ENCODE measurements at places on chromosomes 7 and 10.

- DNase-seq, result no peak
These were observed 65.4 kb downstream of the FANK1 start for GRCh38 chr10:125961743-125962142.

DNA sequence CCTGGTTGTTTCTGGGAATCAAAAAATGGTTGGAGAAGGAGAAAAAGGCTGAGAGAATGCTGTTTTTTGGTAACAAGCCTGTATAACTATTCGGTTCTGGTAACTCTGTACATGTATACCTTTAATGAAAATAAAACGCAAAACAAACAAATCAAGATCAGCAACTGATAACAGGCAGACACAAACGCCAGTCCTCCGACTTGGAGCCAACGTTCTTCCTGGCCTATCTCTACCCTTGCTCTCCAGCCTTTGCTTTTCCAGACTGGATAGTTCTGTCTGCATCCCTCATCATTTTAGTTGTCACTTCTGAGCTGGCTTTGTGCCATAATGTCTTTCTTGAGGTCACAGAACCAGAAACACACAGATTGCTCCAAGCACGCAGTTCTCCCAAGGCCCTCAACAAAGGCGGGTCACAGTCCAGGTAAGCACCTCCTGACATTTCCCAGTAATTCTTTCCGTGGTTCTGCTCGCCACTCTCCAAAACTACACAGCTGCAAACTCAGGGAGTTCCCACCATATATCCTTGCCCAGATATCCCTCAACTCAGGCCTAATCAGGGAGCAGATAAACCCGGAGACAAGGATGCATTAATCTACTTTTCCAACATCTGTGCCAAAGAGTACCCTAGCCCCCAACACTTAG is 20.2 kb downstream of the HIP1 start:
- no peak for DNase-seq

DNA sequence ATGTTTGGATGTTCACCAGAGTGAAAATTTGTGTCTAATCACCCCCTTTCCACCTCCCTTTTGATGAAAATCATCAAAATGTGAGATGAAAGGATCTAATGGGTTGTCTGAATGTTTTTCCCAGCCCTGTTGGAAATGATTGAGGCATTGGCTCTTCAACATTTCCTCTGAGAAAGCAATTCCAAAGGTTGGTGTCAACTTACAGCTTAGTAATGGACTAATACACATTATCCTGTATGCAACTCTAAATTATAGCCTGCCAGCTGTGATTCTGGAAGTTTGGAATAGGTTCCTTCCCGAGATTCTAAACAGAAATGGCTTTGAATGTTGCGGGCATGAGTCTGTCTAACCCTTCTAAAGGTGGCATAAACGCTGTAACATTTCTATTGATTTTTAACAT is 152.9 kb downstream of the DYNC1I1 start:
- no peak for DNase-seq

DNA sequence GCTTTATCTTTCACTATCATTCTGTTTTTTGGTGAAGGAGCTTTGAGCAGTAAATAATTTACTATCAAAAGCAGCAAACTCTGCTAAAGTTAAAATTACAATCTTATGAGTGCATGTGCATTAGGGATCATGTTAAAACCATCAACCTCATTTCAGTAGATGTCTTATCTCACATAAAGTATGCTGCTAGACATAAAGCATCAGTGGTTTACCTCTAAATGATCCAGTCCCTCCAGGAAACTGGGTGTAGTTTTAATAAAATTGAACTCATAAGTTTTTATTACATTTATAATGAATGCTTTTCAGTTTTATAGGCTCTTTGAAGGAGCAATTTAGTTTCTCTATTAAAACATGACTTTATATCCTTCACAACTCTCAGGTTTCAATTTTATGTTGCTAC is 108.7 kb downstream of the LRRN3 start:
- no peak for DNase-seq

DNA sequence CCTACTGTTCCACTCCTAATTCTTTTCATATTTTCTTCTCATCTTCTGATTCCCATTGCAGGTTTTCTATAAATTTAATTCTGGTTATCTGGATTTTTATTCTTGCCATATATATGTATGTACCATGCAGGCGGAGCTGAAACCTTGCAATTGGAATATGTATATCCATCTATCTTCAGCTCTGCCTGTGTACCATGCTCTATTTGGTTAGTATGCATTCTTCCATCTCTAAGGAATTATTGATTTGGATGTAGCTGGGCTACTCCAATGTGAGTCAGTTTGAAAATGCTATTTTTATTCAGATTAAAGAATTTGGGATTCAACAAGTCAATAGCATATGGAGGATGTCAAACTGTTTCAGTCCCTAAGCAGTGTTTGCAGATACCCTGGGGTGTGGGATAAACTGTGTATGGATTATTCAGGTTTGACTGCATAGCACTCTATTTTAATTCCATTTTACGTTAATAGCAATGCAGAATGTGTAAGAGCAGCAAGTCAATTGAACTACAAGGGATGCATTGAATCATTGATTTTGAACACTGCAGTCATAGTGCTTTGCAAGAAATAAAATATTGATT is 528.1 kb upstream of the FZD8 start:
- DNase-seq, result no peak

- DNase-seq, result no peak
These were observed 247.8 kb upstream of the IGFBP3 start for GRCh38 chr7:46168671-46169383.

GRCh38 chr7:96184783-96185182 is 137.1 kb downstream of the SLC25A13 start:
- DNase-seq, result no peak

- no peak for DNase-seq
These were observed 137.6 kb downstream of the GPAM start for GRCh38 chr10:112045938-112046337.

DNA sequence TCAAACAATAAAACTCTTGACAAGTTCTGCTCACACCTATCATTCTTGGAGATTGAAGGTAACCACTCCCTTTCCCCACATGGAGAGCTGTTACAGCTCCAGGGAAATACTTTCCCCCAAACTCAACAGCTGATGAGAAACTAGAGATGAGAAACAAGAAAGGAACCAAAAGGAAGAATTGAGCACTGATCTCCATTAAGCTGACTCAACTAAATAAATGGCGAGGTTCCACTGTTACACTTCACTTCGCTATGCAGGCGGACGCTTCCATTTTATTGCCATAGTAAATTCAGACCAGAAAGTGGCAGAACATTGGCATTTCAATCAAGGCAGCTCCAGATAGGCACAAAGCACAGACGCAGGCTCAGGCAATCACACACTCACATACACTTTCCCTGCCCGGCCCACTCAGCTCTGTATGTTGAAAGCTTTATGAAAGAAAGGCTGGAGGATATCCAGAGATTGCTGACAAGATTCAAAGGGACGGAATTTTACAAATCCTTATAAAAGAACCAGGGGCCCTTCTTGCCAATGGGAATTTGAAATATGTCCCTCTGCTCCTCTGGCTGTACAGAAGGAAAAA is 11.5 kb upstream of the YAE1 start:
- no peak for DNase-seq

- DNase-seq, result no peak
These were observed 15.9 kb downstream of the HYCC1 start for GRCh38 chr7:22997871-22998518.

DNA sequence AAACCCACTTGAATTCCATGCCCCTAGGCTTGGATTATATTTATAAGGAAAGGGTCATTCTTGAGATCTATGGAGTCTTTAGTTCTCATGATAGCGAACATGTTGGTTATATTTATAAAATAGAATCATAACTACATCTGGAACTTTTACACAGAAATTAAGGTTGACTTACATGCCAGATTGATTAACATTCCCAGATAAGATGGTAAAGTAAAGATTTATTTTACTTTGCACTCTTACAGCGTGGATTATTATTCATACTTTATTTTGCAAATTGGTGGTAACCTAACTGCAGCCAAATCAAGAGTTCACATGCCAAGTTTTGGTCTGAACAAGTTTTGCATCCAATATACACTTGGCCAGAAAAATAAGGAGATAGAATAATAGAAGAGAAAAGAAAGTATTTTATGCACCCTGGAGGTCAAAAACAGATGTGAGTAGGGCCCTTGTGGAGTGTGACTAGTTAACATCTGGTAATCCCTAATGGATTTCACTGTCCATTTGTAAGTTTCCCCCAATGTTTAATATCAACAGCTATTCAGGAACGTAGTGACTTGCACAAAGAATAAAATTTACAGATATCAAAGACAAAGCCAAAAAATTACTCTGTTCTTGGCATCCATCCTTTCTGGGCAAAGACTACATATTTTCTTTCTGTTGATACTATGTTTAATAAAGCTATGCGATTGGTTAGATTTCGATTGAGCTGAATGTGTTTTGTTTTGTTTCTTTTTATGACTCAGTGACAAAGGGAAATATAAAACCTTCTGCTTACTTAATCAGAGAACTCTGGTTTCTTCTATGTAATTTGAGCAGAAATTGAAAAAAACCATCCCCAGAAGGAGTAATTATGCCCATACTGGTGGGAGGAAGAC is 10.1 kb upstream of the TMEM26 start:
- no peak for DNase-seq

DNA sequence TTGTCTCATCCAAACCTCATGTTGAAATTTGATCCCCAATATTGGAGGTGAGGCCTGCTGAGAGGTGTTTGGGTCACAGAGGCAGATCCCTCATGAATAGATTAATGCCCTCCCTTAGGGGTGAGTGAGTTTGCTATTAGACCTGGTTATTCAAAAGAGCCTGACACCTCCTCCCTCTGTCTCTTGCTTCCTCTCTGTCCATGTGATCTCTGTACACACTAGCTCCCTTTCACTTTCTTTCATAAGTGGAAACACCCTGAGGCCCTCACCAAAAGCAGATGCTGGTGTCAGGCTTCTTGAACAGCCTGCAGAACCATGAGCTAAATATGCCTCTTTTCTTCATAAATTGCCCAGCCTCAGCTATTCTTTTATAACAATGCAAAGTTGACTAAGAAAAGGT is 447.1 kb downstream of the MDFIC start:
- no peak for DNase-seq

- no peak for DNase-seq
These were observed 76.5 kb upstream of the DDC start for GRCh38 chr7:50641442-50642405.

DNA sequence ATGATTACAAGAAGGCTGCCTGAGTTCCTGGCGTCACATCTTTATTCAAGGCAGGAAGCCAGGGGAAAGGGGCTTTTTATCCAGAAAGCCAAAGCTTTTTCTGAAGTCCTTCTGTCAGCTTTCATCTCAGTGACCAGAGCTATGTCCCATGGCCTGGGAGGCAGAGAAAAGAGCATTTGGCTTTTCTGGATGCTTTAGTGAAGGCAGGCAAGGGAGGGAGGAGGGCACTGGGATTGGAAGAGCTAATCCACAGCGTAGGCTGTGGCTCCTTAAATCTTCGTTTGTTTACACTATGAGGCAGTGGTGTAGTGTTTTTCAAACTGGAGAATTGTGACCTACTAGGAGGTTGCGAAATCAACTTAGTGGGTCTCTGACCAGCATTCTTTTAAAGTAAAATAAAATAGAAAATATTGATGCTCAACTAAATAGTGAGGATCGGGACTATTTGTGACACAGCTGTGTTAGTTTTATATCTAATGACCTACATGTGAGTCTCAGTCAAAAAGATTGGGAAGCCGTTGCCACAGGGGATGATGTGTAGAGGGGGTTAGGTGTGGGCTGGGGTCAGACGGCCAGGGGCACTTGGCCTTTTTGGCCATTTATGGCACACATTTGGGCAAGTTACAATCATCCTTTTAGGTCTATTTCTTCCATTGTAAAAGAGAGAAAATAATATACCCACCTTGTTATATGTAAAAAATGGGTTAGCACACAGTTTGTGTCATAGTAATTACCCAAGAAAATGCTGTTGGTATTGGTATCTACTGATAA is 14.1 kb downstream of the CRYGN start:
- DNase-seq, result no peak

GRCh38 chr7:84107259-84107658 is 87.3 kb downstream of the SEMA3A start:
- DNase-seq, result no peak

- no peak for DNase-seq
These were observed 10.4 kb downstream of the TACR2 start for GRCh38 chr10:69406302-69406811.

DNA sequence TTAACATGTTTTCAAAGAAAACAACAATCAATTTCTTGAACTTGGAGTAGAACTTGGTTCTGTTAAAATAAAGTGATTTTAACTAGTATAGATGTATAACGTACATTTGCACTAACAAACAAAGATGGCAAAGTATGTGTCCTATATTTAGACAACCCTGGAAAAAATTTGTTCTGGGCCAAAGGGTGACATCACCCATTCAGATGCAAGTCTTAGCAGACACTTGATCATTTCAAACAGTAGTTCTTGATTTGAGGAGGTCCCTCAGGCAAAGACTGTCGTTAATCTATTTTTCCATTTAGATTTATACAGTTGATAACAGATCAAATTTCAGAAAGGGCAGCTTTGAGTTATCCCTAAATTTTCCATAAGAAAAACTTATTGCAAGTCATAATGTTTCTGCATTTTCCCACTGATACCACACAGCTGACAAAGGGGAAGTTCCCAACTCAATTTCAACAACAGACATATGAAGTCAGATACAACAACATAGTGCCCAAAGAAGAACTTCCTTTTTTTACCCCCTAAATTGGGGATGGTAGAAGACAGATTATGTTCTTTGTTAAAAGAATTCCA is 5.2 kb downstream of the NMT2 start:
- no peak for DNase-seq

DNA sequence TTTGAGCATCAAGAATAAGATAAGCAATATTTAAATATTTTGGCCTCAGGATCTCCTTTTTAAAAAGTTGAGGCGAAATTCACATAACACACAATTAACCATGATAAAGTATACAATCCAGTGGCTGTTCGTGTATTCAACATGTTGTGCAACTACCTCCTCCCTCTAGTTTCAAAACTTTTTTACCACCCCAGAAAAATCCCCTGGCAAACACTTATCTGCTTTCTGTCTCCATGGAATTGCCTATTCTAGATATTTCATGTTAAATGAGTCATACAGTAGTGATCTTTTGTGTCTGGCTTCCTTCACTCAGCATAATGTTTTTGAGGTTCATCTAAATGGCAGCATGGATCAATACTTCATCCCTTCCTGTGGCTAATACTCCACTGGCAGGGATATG is 31.8 kb upstream of the IL15RA start:
- DNase-seq, result no peak

DNA sequence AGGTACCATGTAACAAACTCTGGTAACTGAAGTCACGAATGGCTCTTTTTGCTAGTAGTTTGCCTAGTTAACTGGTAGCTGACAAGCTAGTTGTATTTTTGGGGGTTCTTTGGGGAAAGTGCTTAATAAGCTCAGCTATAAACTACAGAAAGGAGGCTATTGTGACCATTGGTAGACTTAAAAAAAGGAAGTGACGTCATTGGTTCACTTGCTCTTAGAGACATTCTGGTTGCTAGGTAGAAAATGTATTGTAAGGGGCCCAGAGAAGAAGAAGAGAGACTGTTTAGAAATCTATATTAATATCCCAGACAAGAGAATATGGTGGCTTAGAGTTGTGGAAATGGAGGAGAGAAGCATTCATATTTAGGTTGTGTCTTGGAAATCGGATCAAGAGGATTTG is 103.0 kb downstream of the NXPH1 start:
- no peak for DNase-seq

All from T1000 (cell line).